ENCODE measurements at places on chromosomes 7 and 10.

DNA sequence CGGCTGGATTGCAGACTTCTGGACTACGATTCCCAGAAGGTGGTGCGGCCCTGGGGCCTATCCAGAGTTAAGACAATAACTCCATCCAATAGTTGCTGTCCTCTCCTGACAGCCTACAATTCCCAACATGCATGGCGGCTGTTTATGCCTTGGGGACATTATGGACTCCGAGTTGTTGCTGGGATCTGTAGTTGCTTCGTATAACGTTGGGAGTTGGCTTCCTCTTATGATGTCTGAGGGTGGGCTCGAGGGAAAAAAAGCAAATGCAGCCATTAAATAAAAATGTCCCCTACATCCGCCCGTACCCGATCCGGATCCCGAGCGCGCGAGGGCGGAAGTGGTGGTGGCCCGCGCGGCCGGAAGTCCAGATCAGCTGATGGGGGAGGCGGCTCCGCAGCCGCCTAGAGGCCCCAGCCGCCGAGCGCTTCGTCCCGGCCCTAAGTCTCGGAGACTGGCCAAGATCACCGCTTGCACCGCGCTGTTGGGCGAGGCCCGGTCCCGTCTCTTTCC is at the start of gene ZSWIM8:
ZSWIM8 (plus strand) TSS at position 396 of the 510 bp plus-strand sequence. CDS start 273 bp downstream, outside the sequence.
- DNase-seq, result peak; percentile 79

GRCh38 chr7:133099633-133100286 is 17.9 kb upstream of the CHCHD3 start:
- no peak for DNase-seq

- no peak for DNase-seq
Observed at GRCh38 chr7:134777470-134777869, 2.0 kb upstream of the CALD1 start.

DNA sequence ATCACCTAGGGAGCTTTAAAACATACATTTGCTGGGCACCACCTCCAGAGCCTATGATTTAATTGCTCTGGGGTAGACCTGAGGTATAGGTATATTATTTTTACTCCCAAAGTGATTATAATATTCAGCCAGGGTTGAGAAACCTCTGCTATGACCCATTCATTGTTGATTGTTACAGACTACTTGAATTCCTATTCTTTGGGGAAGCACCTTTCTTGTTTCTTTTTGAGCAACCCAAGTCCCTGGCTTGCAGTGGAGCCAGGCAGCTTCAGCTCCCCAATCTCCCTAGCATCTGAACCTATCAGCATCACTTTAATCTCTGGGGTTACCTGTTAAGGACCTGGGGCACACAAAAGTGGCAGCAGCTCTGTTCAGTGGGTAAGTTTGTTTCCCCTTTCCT is 8.6 kb downstream of the PRKG1 start:
- DNase-seq, result no peak

DNA sequence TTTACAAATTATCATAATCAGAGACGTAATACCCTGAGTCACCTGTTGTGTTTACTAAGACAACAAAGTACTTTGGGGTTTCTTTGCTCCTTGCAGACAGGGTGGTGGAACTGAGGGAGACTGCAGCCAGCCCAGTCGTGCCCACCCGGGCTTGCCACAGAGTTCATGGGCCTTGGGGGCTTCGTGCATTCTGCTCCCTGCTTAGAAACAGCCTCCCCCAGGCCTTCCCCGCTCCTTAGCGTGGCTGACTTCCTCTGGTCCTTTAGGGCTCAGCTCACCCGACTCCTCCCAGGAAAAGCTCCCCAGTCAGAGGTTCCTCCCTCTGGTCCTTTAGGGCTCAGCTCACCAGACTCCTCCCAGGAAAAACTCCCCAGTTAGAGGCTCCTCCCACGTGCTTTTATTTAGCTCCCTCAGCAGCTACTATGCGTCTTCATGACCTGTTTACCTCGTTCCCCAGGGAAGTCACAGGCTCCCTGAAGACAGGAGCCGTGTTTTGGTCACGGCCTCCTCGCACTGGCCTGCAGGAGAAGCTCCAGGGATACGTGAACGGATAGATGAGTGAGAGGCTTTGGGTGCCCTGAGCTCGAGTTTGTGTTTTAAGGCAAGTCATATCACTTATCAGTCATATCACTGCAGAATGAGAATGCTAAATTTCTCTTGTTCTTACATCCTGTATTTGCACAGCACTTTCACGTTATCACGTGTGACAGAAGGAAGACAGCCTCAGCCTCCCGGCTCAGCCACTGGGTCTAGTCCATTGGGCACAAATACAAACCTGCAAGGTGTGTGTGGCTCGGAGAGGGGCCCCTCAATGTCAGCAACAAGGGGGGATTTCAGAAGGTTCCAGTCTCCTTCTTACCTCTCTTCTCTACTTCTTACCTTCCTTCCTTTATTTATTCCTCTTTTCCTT is 52.7 kb upstream of the VIPR2 start:
- DNase-seq, result no peak

DNA sequence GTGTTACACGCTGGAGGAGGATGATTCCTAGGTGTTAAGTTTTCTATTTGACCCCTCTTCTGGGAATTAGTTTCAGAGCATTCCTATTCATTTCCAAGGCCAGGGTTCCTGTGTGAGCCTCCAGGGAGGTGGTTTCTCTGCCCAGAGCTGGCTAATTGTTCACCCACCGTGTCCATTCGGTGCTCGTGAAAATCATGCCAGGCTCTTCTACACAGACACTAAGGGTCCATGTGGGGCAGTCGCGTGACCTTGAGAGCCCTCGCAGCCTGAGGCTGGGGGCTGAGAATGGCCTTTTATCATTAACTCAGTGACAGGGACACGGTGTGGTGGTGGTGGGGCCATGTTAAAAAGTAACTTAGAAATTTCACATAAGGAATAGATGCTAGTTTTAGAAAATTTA is 83.7 kb downstream of the EMX2 start:
- no peak for DNase-seq

- DNase-seq, result no peak
Observed at GRCh38 chr10:133438711-133439273, 14.4 kb upstream of the SPRN start.

GRCh38 chr7:44133295-44133694 is 7.8 kb downstream of the MYL7 start:
- DNase-seq, result no peak

GRCh38 chr10:5387169-5387568 is 17.5 kb downstream of the TUBAL3 start:
- DNase-seq, result no peak

- no peak for DNase-seq
Observed at GRCh38 chr10:48770561-48771089, 86.0 kb downstream of the WDFY4 start.

- DNase-seq, result no peak
Observed at GRCh38 chr10:13337128-13337826, 10.8 kb downstream of the SEPHS1 start.

GRCh38 chr7:77877791-77878190 is 79.2 kb downstream of the PHTF2 start:
- no peak for DNase-seq

- no peak for DNase-seq
Observed at GRCh38 chr10:12482587-12482986, 133.2 kb downstream of the CAMK1D start.

DNA sequence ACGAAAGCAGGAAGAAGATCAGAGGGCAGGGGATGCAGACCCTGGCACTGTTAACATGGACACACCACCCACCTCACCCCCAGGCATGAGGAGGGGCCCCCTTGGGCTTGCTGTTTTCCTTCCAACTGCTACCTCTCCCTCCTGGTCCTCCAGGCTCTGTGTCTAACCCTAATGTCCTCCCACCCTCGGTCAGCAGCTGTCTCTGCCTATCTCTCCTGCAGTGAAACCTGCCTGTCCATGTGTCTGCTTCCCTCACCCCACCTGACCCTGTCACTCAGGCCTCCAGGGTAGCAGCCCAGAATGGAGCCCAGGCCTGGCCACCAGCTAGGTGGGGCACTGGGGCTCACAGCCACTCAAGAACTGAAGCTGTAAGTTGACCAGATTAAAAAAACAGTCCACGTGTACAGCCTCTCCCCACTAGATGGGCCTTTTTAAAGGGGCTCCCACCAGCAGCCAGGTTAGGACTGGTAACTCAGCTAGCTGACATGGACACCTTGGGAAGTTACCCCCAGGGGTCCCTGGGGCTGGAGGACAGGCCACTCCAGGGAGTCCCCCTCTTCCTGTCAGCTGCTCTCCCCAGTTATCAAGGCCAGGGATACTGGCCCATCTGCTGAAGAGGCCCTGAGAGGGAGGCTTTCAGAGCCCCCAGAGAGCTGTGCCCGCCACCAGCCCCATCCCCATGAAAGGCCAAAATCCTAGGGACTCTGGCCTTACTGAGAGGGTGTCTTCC is 1.5 kb downstream of the SMARCD3 start:
- DNase-seq, result no peak

- DNase-seq, result no peak
Observed at GRCh38 chr7:108034586-108034985, 31.6 kb upstream of the LAMB1 start.

DNA sequence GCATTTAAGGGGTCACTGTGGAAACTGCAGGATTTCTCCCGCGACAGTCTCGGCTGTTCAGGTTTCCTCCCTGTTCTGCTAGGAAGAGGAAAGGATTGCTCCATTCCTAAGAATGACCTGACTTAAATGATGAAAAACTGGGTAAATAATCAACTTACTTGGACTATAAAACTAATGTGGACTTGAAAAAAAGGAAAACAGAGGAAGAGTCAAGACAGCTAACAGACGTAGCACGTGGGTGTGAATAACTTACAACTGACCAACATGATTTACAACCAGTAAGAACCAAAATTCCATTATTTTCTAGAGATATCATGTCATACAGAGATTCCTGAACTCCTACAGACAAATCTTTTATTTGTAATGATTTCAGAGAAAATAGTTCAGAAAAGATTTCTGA is 93.8 kb downstream of the ADAM12 start:
- no peak for DNase-seq

DNA sequence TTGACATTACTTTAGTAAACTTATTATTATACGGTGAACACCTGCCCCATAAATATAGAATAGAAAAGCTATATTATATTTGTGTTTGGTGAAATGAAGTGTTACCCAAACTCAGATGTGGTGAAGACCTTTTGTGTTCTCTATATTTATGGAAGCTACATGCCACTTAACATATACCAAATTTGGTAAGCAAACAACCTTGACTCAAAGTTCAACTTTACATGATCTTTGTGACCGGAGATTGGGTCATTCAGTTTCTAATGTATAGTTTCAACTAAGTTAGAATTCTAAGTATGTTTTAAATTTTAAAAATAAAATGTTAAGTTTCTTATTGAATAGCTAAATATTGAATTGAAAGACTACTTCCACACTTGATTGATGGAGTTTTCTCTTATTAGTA is 288.6 kb upstream of the SEMA3D start:
- no peak for DNase-seq

- DNase-seq, result no peak
Observed at GRCh38 chr10:100998183-100998990, 1.2 kb upstream of the LZTS2 start.

- DNase-seq, result peak; percentile 87
Observed at GRCh38 chr10:323651-324293, 188.5 kb downstream of the ZMYND11 start.

- no peak for DNase-seq
Observed at GRCh38 chr7:152336754-152337368, 98.9 kb downstream of the KMT2C start.

GRCh38 chr7:80732630-80733029 is 94.2 kb downstream of the CD36 start:
- DNase-seq, result no peak

DNA sequence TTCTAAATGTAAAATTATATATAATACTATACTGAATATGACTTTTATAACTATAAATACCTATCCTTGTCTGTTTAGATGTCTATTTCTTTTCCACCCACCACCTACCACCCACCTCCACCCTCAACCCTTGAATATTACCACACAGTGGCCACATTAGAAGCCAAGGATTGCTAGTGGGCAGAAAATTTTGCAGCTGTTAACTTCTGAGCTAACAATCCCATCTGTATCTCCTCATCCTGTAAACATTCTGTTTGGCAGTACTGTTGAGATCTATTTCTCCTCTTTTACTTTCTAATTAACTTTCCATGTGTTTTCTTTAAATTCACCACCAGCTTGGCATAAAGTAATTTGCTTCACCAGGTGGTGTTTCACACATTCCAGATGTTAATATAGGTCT is 281.1 kb upstream of the BMPER start:
- DNase-seq, result no peak

GRCh38 chr7:40327873-40328272 is 193.1 kb downstream of the SUGCT start:
- DNase-seq, result no peak

DNA sequence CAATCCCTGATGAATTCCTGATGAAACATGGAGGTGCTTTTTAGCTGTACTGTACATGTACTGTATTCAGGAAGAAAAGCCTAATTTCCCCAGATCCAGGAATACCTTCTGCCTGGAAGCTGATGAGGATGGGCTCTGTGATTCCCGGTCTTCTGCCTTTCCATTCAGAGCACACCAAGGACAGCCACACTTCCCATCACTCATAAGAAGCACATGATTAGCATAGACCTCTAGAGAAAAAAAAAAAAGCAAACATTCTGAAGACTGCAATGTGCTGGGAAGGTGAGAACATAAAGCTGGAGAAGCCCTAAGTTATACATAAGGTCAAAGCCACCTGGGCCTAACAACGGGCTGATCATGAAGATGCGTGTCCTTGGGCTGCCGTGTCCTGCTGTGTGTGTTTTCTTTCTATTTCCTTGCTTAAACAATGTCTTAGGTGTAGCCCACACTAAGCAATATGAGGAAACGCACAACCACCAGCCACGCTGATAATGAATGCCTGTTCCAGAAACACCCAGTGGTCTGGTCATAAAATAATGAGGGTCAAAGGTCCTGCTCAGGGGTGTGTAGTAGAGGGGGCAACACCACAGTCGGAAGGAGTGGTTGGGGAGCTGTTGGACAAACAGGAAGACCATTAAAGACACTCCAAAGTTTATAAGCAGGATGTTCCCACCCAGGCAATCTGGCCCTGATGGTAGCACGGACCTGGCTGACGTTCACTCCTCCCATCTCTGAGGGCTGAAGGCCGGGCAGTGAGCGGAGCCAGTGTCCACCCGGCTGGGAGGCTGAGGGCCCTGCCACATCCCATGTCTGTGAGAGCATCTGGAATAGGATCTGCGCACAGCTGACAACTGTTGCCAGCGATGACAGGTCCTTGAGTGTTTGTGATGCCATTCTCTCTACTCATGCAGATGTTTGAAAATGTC is 7.9 kb downstream of the PKD1L1 start:
- DNase-seq, result no peak

GRCh38 chr10:24617771-24618396 is 105.8 kb downstream of the ARHGAP21 start:
- DNase-seq, result no peak

DNA sequence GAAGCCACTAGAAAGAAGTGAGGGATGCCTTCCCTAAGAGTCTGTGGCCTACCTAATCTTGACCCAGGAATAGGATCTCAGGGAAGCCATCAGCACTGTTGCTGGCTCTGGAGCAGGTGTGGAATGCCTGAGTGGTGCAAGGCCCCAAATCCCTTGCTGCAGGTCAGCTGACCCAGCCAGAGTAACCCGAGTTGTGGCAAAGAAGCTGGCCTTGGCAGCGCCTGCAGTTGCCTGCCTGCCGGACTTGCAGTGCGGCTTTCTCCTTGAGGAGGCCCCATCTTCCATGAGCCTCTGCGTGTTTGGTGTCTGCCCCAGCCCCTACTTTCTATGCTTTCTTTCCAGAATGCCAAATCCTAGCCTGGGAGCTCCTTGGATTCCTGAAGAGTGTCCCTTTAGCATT is 5.8 kb downstream of the KIAA1217 start:
- DNase-seq, result no peak

- DNase-seq, result no peak
Observed at GRCh38 chr7:108598914-108599580, 29.4 kb downstream of the DNAJB9 start.

- DNase-seq, result no peak
Observed at GRCh38 chr10:86287966-86288579, 78.5 kb downstream of the GRID1 start.

Measured in AG04449 (cell line).